HS-5 (cell line): ENCODE measurements at places on chromosomes 3 and 15.
A peak's percentile ranks its signal among the peaks of the same experiment; 100 is the strongest.

GRCh38 chr3:27134171-27134796, 234.9 kb downstream of the NEK10 start:
- DNase-seq: peak; percentile 44

DNA sequence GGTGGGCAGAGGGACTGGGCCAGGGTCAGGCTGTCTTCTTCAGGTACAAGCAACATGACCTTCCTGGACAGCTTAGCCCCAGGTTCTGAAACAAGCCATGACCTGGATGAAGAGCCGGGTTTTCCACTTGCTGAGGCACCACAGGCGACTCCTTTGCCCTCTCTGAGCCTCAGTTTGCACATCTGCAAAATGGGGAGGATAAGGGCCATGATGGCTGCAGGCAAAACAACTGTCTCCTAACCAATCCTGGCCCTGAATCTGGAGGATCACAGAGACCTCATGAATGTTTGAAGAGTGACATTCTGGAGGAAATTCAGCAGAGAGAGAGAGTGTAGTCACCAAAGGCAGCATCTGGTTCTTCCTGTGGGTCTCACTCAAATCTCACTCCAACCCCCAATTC, 8.0 kb downstream of the SLC6A1 start:
- no peak for DNase-seq

DNA sequence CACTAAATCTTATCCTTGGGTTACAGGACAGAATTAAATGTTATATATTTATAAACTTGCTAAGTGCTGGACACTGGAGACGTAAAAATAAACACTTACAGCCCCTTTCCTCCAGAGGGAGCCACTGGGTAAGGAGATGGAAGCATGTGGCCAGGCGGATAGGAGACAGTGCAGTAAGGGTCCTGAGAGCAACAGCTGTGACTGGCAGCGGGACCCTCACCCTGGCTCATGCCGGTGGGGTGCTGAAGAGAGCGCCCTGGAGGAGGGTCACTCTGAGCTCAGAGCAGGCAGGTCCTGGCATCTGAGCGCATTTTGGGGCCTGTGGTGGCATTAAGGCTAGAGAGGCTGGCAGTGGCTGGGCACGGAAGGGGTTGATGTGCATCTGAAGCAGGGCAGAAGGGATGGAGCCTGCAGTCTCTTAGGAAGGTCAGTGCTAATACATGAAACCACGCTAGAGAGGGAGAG, 16.0 kb downstream of the SEC61A1 start:
- DNase-seq: no peak

GRCh38 chr15:39092761-39093160, 488.1 kb upstream of the THBS1 start:
- no peak for DNase-seq

- no peak for DNase-seq
These were observed 577.5 kb upstream of the CBLB start for GRCh38 chr3:106446271-106446670.

GRCh38 chr3:11640009-11640673, 3.6 kb downstream of the VGLL4 start:
- DNase-seq: no peak

DNA sequence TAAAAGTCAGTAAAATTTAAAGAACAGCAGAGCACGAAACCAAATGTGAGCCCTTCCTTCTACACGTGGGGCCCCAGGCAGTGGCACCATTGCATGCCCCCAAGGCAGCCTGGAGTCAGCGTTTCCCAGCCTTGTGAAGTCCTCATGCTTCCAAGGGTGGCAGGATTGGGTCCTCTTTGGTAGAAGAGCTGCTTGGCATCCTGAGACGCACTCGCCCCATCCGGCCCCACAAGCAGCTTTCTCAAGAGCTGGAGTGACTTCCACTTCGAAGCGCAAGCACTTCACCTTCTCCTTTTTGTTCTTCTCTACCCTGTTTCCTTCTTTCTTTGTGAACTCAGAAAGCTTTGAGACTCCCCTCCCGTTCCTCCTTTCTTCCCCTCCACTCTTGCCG, 34.7 kb downstream of the ZNF710 start:
- DNase-seq: no peak

DNA sequence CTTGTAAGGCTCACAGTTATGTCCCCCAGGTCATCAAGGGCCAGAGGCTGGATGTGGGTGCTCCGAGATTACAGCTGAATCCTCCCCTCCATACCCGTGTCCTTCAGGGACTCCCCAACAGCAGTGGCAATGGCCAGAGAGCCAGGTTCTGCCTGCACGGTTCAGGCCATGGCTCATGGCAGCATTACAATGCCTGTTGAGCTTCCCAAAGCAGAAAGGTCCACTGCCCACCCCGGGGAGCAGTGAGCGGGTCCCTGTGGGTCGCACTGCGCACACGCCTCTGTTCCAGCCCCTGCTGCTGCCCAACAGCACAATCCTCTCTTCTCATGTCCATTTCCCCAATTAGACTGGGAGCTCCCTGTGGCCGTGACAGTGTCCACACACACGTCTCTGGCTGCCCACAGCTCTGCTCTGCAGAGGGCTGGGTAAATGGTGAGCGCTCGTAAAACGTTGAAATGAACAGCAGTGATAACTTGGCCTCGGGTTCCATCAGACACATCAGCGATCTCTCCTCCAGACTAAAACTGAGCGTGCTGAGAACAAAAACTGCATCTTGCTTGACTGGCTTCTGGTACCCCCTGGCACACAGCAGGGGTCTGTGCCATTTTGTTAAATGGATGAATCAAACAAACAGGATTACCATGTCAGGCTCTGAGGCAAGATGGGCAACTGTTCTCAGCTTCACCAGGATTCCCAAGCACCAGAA, 80.4 kb downstream of the VGLL4 start:
- DNase-seq: no peak

DNA sequence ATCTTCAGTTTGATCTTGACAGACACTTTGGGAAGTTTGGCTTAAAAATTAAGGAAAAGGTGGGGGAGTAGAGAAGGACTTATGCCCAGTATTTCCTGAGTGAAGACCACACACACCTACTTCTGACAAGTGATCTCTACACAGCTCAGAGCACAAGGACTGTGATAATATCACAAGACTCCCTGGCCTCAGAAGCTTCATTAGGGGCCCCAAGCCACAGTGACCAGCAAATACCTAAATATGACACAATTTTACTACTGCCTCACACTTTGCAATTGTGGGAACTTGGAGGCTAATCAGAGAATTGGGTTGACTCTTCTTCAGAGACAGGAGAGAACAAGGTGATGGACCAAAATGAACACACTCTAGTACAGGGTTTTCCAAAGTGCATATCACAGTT, 2.6 kb downstream of the ILDR1 start:
- no peak for DNase-seq

DNA sequence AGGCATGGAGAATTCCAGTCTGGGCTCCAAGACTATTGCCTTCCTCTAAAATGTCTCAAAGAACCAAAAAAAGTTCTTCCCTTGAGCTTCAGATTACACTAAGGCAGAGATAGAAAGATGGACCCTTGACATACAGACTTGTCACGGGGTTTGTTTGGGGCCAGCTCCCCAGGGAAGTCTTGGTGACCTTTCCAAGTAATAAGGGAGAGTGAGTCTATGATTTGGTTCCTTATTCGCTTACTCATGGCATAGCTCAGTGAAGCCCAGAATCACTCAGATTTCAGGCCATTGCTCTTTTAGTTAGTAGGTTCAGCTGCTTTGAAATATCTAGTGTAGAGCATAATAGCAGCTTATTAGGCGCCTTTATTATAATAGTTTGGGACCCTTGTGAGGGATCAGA, 90.3 kb downstream of the PLCL2 start:
- DNase-seq: no peak

GRCh38 chr15:84951736-84952135, 29.9 kb upstream of the PDE8A start:
- no peak for DNase-seq

- no peak for DNase-seq
These were observed 78.4 kb upstream of the NR2F2 start for GRCh38 chr15:96252148-96252547.

GRCh38 chr15:65913631-65914199, 44.4 kb downstream of the RAB11A start:
- DNase-seq: no peak

GRCh38 chr3:99315896-99316295, 322.5 kb upstream of the COL8A1 start:
- DNase-seq: no peak

- DNase-seq: peak; percentile 41
These were observed 51.4 kb downstream of the FLNB start for GRCh38 chr3:58059349-58060321.

DNA sequence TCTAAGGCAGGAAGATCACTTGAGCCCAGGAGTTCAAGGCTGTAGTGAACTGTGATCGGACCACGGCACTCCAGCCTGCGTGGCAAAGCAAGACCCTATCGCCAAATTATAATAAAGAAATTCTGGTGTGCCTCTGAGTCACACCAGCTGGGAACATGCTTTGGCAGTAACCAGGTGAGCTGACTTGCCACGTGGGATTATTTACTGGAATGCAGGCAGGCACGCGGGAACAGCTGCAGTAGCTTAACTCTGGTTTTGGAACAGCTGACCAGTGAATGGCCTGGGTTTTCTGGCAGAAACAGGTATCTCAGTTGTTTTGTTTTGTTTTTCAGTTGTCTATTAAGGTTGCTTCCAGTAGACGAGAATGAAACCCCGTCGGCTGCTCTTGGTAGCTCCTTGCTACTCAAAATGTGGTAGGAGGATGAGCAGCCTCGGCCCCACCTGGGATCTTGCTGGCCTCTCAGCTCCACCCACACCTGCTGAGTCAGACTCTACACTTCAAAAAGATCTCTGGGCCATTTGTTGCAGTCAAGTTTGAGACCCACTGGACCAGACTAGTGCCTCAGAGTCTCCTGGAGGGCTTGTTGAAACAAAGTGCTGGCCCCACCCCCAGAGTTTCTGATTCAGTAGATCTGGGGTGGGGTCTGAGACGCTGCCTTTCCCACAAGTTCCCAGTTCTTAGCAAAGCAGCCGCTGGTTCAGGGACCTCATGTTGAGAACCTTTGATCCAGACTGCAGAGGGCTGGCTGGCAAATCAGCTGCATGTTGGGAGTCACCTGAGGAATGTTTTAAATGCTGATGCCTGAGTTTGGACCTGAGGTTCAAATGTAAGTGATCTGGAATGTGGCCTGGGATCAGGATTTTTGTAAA, 26.6 kb downstream of the IDH2 start:
- DNase-seq: no peak

DNA sequence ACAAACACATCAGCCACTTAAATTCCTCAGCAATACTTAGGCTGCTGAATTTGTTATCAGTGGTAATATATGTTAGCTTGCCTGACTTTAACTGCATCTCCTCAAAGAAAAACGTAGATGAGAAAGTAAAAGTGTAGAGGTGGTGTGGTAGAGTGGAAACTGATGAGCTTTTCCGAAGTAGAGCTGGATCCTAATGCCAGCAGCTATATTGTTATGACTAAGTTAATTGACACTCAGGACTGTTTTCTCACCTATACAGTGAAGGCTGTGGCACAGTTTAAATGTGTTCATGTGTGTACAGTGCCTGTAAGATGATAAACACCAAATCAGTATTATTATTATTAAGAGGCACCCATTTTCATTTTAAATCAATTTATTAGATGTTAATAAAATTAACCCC, 174.9 kb downstream of the TNIK start:
- peak; percentile 4 for DNase-seq

DNA sequence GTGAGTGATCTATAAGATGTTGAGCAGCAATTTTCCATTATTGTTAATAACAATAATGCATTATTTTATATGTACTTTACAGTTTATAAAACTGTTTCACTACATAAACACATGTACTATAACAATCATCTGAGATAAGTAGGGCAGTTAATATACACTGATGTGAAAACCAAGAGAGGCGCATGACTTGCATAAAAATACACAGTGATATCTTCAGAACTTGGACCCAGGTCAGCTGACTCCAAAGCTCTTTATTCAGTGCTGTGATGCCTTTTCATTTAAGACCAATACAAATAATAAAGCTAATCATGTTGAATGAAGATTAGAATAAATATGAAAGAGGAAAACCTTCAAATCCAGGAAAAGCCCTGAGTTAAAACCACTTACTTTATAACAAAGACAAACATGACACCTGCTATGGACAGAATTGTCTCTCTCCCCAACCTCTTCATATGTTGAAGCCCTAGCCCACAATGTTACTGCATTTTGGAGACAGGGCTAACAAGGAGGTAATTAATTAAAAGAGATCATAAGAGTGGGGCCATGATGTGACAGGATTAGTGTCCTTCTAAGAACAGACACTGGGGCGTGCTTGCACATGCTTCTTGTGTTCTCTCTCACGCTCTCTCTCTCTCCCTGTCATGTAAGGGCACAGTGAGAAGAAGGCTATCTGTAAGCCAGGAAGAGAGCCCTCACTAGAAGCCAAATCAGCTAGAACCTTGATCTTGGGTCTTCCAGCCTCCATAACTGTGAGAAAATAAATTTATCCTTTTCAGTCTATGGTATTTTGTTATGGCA, 55.8 kb upstream of the TSPAN3 start:
- no peak for DNase-seq

DNA sequence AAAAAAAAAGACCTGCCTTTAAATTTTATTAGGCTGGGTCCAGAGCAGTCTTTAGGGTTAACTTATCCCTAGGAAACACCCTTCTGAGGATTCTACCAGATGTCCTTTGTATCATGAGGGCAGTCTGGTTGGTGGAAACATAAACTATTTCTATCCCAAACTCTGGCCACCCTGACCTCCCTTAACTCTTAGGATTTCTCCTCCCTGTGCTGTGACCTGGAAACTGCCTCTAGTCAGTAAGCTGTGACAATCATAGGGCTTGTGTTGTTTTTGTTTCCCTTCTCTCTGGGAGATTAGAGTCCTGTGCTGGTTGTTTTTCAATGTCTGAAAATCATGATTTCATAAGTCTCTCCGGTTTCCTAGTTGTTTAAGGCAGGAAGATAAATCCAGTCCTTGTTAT, 78.1 kb downstream of the TNFAIP8L3 start:
- no peak for DNase-seq

DNA sequence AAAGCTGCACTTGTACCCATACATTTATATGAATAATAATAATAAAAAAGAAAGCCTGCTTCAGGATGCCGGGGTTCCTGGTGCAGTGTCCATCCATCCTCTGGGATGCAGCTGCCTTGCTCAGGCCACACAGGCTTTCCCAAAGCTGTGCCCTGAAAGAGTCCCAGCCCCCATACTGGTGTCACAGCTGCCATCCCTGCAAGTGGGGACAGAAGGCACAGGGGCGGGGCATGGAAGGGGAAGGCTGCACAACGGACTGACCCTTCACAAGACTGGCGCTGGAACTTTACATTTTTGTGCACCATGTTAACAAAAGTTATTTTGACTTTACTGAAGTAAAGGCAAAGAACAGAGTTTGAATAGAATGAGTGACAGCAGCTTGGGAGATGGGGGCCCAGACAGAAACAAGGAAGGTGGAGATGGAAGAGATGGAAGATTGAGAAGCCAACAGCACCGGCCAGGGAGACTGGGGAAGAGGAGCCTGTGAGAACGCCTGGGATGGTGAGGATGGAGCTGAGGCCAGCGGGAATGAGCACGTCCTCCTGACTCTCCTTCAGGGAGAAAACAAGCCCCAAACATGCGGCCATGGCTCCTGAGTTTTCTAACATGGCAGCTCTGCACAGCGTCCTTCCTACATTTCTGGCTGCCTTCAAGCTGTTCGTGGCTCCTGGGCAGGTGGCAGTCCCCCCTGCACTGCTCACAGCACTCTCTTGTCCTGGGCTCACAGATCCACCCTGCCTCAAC, 73.1 kb downstream of the ABTB1 start:
- no peak for DNase-seq
